ENCODE measurements at places on chromosomes 5 and 9.

DNA sequence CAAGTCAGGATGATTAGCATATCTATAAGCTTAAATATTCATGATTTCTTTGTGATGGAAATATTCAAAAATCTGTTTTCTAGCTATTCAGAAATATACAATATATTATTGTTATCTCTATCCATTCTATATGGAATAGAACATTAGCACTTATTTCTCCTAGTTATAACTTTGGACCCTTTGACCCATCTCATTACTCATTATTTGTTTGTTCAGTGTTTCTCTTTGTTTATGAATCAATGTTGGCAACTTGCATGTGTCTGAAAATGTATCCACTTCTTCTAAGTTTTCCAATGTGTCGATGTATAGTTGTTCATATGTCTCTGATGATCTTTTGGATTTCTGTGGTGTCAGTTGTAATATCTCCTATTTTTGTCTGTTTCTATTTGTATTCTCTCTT lies 1059.3 kb downstream of the CDH9 start:
- no peak for DNase-seq

DNA sequence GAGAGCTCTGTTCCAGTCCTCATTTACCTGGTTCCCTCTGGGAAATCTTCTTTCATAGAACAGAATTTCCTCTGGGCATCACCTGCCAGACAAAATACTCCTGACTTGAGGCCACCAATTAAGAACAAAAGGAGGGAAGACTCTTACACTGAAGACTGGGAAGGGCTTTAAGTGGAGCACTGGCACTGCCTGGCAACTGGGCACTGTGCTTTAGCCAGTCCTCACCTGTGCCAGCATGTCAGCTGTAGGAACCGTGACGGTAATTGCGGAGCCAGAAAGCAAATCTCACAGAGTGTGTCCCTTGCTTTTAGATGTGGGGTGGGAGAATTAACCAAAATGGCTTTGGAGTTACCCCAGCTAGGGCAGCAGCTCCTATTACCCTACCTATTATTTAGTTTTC lies 40.6 kb downstream of the FAM219A start:
- DNase-seq, result no peak

GRCh38 chr5:137035480-137035878 lies 463.6 kb downstream of the SPOCK1 start:
- DNase-seq, result no peak

GRCh38 chr9:77892955-77893514 lies 138.6 kb downstream of the GNAQ start:
- DNase-seq, result no peak

DNA sequence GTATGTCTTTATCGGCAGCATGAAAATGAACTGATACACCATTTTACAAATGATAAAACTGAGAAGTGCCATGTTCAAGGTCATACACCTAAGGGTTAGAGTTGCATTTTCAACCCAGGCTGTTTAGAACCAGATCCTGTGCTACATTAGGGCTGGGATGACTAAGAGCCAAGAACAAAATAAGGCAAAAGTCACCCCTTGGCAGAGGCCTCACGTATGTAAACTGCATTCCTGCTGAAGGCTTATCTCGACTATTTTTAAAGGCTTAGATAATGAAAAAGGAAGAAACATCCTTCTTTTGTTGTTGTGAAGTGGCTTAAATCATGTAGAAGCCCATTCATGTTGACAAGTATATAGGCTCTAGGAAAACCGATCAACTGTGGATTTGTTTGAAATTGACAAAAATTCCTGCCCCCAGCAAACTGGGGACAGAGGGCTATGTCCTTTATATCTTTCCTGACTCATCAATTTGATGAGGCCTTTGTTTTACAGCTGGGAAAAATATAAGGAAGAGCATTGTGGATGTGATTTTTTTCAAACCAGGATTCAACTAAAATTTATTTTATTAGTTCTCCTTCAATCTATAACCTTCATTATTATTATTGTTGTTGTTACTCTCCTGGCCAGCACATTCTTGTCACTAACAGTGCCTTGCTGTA lies 196.5 kb downstream of the SNX18 start:
- no peak for DNase-seq

GRCh38 chr9:2032234-2032633 lies 17.1 kb downstream of the SMARCA2 start:
- DNase-seq, result no peak

- DNase-seq, result no peak
These were observed 29.6 kb downstream of the RC3H2 start for GRCh38 chr9:122875523-122875922.

- DNase-seq, result peak; percentile 50
These were observed 584.0 kb downstream of the ACTL7B start for GRCh38 chr9:108271646-108272348.

GRCh38 chr9:83936523-83936922 lies 15.3 kb upstream of the KIF27 start:
- peak; percentile 16 for DNase-seq

DNA sequence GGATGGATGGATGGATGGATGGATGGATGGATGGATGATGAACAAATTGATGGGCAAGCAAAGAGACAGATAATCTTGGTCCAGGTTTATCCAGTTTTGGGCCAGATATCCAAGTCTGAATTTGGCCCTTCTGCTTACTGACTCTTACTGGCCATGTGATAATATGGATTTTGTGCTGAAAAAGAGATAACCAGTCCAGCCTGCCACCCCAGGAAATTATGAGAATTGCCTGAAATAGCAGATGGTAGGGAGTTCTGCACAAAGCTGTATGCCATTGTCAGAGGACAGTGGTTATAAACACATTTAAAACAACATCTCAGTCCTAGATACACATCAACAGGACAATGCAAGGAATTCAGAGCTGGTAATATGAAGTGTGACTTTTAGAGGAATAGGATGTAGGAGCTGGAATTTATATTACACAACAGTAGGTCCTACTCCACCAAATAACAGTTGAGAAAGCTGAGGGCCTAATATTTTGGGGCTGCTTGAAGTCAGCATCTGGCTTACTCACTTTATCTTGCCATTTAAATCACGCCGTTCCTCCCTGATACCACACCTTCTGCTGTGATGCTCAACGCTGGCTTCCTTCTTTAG lies 9.0 kb upstream of the FAT2 start:
- no peak for DNase-seq

DNA sequence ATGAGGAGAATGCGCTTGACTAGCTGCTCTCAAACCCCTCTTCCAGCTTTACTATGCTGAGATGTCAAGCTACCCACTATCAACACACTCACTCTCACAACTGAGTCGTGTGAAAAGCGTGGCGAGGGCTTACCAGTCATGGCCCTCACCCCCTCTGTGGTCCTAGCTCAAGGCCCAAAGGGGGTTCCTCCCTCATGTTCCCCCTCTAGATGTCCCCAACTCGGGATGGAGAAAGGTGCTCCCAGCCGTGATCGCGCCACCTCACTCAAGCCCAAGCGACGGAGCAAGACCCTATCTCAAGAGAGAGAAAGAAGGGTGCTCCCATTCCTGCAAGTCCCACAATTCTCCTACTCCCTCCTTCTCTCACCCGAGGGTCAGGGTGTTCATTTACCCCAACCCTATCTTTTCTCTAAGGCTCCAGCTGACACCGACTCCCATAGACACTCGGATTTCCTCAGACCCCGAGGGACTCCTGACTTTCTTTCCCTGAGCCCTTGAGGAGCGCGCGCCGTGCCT lies 559 bp downstream of the SLC38A9 start:
- no peak for DNase-seq

DNA sequence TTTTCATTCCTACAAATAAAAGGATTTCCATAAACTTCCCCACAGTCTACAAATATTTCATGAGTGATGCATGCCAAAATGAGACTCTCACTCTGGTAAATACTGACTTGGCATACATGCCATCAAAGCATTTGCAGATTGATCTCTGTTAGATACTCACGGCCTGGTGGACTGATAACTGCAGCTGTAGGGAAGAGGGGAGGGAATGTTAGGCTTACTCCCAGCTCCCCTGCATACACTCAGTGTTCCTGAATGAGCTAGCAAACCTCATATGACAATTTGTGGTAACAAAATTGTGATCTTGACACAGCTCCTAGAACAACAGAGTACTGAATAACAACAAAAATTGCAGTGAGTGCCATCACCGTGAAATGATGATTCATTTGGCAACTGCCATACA lies 435.3 kb downstream of the NR2F1-AS1 start:
- no peak for DNase-seq

Measured in MV-4-11 (cell line).